ENCODE measurements at places on chromosomes 3 and 15.
A peak's percentile ranks its signal among the peaks of the same experiment; 100 is the strongest.

DNA sequence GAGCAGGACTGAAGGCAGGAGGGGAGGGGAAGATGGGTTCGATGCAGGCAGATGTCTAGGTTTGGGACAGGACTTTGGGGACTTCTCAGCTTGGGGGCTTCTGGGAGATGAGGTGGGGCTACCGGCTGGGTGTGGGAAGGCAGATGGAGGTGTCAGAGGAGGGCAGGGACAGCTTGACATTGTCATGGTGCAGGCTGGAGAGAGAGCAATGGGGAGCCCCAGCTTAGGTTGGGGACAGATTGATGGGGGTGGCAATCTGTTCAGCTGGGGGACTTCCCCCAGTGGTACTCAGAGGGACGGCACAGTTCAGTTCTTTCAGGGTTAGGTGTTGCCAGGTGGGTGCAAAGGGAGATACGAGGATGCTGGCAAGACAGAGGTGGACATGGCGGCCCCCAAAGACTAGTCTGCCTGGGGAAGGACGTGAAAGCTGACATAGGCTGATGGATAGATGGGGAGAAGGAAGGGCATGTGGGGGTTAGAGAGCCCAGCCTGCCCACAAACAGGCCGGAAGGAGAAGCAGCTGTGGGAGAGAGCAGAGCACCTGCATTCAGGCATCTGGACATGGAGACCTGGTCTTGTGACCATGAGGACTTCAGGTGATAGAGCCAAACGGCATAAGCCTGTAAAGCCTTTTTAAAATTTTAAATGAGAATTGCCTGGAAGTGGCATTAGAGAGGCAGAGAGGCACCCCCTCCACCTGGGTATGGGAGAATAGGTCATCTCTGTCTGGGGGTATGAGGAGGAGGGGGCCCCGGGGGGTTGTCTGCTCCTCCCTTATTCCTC is 21.1 kb downstream of the ACAA1 start:
- DNase-seq = no peak

DNA sequence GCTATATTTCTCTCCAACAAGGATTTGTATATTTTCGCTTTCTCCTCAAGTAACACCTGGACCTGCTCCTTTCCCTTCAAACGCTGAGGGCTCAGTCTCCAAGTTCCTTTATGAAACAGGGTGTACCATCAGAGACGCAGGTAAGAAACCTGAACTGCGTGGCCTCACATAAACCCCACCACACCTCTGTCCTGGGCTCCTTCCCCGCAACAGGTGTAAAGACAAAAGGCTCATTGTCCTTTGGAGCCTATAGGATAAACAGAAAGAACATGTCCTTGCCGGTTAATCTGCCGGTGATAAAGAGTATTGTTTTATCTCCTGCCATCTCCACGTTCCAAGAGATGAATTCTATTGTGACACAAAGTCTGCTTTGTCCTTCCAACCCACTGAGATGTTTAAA is 111.8 kb upstream of the ADAMTS9 start:
- DNase-seq = no peak

- DNase-seq = no peak
Observed at GRCh38 chr3:115627180-115628074, 4.1 kb downstream of the GAP43 start.

GRCh38 chr3:138899351-138899991 is 47.5 kb downstream of the FOXL2 start:
- DNase-seq = no peak

DNA sequence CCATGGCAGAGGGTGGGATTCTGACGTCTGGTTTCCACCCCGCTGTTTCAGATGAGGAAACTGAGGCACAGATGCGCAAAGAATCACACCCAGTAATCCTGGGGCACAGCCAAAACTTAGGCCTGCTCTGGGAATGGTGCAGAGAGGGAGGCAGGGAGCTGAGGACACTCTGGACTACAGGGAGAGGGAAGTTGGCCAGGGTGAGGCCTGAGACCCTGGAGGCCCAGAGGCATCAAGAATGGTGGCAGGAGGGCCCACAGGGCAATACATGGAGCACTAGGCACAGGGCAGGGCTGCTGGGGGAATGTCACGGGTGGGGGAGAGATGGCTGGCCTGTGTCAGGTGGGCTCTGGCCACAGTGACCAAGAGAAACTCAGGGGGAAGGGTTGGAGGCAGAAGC is 63.6 kb downstream of the TLE3 start:
- DNase-seq = no peak

DNA sequence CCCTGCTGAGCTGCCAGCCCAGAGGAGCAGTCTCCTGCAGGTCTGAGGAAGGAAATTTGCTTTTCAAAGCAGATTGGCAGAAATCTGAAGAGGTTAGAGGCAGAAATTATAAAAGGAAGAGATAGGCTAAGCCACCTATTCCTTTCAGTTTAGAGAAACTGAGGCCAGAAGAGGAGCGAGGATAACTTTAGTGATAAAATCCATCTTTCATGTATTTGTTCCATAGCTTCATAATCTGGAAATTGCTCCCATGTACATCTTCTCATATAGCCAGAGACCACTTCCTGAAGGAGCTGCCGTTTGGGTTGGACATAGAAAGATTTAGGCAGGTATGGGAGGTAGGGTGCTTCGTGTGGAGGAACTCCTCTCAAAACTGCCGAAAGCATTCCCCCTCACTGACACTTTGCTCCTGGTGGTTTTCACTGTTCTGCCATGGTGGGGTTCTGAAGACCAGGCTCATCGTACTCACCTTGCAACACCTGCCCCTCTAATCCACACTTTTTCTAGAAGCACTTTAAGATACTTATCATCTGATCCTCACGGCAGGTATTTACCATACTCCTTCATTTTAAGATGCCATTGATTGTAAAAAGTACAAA is 670 bp upstream of the ACAP2 start:
- no peak for DNase-seq

DNA sequence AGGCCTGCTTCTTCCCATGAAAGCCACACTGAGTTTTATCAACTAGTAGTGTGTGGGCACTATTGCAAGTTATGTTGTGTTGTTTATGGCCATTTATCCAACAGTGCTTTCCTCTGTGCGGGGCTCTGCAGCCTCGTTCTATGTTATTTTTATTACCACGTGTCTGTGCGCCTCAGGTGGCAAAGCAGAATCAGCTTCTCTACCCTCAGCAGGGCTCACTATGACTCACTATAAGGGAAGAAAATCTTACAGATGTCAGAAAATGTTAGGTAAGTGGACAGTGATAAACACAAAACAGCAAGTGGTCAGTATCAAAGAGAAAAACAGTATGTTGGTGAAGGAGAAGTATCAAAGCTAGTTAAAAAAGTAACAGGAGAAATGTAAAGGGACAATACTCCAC is 61.4 kb downstream of the MOBP start:
- no peak for DNase-seq

- DNase-seq = no peak
Observed at GRCh38 chr3:196273655-196274054, 13.9 kb downstream of the PCYT1A start.

- no peak for DNase-seq
Observed at GRCh38 chr3:129662191-129662608, 55.7 kb upstream of the PLXND1 start.

GRCh38 chr3:125389282-125389681 is 14.2 kb upstream of the ZNF148 start:
- no peak for DNase-seq

- no peak for DNase-seq
Observed at GRCh38 chr3:70889162-70890019, 577.0 kb upstream of the MDFIC2 start.

DNA sequence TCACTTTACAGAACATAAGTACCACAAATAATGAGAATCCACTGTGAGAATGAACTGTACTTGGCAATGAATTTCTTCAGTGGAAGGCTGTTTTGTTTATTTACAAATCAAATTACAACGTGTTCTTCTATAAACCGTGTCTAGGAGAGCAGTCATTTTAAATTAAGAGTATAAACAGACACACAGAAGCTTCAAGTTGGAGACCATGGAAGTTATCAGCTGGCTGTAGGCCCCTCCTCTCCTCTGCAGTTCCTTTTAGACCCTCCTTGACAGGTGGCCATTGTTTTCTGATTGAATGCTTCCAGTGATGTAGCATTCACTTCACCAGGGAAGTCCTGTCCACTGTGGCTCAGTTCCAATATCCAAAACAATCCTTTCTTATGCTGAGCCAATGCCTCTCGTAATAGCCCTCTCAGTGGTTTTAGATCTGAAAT is 7.3 kb upstream of the MAPK6 start:
- DNase-seq = no peak

GRCh38 chr15:94584833-94585244 is 353.5 kb downstream of the MCTP2 start:
- peak; percentile 9 for DNase-seq

DNA sequence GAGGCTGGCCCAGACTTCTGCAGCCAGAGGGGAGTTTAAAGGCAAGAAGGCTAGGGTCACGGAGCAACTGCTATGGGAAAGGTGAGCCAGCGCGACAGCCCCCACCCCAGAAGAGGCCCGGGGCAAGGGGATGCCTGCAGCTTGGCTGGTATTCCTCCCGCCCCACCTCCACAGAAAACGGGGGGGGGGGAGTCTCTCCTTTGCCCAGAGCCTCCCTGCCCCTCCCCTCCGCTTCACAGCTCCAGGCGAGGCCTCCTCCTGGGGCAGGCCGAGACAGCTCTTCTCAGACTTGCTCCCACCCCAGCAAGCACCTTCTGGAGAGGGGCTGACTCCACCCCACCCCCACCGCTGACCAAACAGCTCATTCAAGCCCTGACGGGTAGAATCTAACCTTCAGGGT is 13.4 kb downstream of the ANP32A start:
- DNase-seq = no peak

All from T-helper 17 cell (primary cell).